ENCODE measurements at places on chromosomes 16 and 17.

GRCh38 chr16:88411951-88412576 is 29.3 kb downstream of the ZNF469 start:
- DNase-seq: no peak

DNA sequence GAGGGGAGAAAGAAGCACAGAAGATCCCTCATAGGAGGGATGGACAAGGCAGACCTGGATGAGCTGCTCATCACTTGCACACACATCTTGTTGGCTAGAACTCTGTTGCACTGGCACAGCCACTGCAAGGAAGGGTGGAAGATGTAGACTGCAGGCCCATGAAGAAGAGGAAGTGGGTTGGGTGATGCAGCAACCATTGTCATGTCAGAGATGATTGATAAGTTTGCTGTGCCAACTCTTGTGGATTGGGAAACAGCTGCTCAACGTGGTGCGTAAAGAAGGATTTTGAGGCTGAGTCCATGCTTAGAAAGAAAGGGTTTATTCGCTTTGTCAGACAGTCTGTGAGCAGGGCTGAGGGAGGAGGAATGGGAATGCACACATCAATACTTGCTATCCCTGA is 161.4 kb upstream of the MPHOSPH6 start:
- DNase-seq: no peak

GRCh38 chr16:83561876-83562275 is 245.9 kb upstream of the HSBP1 start:
- no peak for DNase-seq

DNA sequence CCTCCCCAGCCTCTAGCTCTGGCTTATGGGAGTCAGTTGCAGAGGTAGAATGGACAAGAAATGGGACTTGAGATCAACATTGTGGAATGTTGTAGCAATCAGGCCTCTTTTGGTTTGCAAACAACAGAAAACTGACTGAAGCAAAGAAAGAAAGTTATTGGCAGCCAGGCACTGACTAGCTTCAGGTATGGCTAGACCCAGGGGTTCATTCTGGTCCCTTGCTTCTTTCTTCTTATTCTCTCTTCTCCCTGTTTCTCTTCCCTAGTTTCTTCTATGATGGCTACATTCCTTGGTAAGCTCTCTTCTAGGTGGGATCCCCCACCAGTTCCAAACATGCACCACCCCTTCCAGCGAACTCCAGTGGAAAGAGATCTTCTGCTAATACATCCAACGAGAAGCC is 154.3 kb downstream of the CPPED1 start:
- DNase-seq: no peak

- no peak for DNase-seq
Observed at GRCh38 chr17:596287-596686, 118.4 kb downstream of the VPS53 start.

DNA sequence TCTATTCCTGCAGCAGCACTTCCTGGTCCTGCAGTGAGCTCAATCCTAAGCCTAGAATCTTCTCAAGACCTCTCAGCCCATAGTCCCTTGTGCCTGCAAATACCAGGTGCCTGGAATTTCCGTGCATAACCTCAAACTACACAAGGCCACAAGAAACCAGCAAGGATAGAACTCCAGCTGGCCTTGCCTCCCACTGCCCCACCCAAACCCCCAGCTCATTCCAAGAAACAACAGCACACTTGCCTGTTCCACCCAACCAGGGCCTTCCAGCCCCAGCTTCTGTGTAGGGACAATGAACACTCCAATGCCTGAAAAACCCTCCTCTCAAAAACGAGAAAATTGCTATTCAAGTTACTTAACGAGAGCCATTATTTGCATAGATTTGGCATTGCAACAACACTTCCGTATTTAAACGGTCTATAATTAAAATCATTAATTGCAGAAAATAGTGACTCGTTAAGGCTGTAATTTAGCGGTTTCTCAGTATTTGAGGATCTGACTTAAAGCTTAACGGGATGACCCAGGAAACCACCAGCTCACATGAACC is 147.0 kb downstream of the C16orf78 start:
- no peak for DNase-seq

- DNase-seq: no peak
Observed at GRCh38 chr17:13027246-13027645, 9.4 kb upstream of the ELAC2 start.

- no peak for DNase-seq
Observed at GRCh38 chr16:372302-372983, 2.1 kb upstream of the MRPL28 start.

GRCh38 chr17:80816241-80817103 is 175.2 kb upstream of the CHMP6 start:
- no peak for DNase-seq

Measured in fibroblast of gingiva (primary cell).